Spleen (tissue), 13 donors: ENCODE measurements at places on chromosomes 16 and 17.

GRCh38 chr17:68853036-68853435, 102.2 kb downstream of the ABCA8 start:
- DNase-seq, result no peak

- DNase-seq, result no peak
Observed at GRCh38 chr17:80513892-80514291, 30.7 kb upstream of the RPTOR start.

- peak; percentile 81 for DNase-seq
Observed at GRCh38 chr16:86044241-86044671, 145.3 kb downstream of the IRF8 start.

- DNase-seq, result no peak
Observed at GRCh38 chr16:55154956-55155355, 169.0 kb upstream of the IRX6 start.

DNA sequence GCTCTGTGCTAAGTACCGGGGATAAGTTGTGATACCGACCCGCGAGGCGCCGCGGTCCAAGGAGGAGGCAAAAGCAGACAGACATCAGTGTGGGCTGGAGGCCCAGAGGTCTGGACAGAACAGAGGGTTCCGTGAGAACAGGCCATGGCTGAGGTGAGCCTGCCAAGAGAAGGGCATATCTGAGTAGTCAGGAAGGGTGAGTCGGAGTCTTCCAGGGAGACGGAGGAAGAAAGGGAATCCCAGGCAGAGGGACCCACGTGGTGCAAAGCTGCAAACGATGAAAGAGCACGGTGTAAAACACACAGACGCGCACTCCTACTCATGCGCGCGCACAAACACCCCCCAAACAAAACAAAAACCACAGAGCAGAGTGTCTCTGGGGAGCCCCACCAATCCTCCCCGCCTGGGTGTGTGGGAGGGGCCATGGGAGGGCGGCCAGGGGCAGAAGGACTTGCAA, 18.1 kb downstream of the RHBDL3 start:
- no peak for DNase-seq

GRCh38 chr16:52629296-52629695, 82.4 kb upstream of the TOX3 start:
- no peak for DNase-seq

DNA sequence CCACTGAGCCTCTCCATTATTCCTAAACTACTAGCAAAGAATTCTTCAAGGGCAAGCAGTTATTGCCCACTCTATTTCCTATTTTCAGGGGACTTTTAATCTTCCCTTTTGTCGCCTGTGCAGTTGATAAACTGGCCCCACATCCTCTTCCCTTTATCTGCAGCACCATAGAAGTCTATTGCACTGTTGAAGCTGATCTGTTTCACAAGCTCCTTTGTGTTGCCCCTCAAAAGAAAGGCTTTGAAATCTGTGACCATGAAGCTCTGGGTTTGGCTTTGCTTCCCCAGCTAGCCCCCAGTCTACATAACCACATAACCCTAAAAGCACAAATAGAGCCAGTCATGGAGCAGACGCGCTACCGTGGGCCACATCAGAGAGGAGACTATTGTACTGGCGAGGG, 37.1 kb downstream of the CDRT15 start:
- DNase-seq, result no peak

DNA sequence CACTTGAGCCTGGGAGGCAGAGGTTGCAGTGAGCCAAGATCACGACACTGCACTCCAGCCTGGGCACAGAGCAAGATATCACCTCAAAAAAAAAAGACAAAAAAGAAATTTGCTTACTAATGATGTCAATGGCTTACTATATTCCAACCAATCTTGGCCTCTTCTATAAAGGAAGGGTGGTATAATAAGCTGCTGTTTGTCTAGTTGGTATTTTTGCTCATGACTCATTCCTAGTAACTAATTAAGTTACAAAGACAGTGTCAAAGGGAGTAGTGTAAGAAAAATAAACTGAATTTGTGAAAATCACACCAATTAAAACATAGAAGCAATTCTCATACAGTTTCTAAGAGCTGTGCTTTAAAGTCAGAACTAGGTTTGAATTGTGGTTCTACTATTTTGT, 82.5 kb downstream of the NLK start:
- DNase-seq, result no peak

DNA sequence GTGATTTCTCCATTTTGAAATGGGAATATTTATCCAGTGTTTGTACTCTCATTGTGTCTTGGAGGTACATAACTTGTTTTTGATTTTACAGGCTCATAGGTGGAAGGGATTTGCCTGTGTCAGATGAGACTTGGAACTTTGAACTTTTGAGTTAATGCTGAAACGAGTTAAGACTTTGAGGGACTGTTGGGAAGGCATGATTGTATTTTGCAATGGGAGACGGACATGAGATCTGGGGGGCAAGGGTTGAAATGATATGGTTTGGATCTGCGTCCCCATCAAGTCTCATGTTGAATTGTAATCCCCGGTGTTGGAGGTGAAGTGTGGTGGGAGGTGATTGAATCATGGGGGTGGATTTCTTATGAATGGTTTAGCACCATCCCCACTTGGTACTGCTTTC, 21.8 kb downstream of the PRDM7 start:
- no peak for DNase-seq

DNA sequence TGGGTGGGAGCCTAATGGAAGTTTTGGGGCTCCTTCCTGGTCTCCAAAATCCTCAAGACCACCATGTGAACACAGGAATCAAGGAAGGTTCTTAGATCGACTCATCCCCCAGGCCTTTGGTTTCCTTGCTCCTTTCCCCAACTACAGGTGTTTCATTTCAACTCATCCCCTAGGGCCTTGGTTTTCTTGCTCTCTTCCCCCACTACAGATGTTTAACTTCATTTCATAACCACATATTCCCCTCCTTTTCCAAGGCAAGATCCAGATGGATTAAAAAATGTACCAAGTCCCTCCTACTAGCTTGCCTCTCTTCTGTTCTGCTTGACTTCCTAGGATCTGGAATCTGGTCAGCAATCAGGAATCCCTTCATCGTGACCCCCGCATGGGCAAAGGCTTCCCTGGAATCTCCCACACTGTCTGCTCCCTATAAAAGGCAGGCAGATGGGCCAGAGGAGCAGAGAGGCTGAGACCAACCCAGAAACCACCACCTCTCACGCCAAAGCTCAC, at the start of gene CCL11:
Gene CCL11 (plus strand): TSS at position 457 of the 507 bp plus-strand sequence. CDS start 67 bp downstream, outside the sequence.
- DNase-seq, result no peak

DNA sequence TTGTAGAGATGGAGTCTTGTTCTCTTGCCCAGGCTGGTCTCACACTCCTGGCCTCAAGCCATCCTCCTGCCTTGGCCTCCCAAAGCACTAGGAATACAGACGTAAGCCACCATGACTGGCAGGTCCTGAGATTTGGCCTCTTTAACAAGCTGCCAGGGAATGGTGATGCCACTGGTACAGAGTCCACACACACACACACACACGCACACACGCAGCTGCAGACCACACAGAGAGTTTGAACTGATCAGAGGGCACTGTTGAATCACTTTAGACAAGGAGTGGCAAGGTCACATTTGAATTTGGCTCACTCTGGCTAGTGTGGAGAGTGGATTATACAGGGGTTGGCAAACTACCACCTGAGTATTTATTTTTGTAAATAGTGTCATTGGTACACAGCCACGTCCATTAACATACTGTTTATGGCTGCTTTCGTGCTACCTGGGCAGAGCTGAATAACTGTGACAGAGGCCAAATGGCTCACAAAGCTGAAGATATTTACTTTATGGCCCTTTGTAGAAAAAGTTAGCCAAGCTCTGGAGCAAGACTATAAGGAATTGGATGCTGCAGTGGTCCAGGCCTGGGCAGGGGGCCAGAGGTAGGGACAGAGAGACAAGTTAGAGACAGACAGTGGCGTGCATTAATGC, 9.9 kb downstream of the ITPRIPL2 start:
- DNase-seq, result no peak

- DNase-seq, result peak; percentile 81
Observed at GRCh38 chr17:21252289-21252795, 868 bp downstream of the NATD1 start.

GRCh38 chr17:61468263-61468907, 16.2 kb downstream of the TBX4 start:
- DNase-seq, result peak; percentile 42

DNA sequence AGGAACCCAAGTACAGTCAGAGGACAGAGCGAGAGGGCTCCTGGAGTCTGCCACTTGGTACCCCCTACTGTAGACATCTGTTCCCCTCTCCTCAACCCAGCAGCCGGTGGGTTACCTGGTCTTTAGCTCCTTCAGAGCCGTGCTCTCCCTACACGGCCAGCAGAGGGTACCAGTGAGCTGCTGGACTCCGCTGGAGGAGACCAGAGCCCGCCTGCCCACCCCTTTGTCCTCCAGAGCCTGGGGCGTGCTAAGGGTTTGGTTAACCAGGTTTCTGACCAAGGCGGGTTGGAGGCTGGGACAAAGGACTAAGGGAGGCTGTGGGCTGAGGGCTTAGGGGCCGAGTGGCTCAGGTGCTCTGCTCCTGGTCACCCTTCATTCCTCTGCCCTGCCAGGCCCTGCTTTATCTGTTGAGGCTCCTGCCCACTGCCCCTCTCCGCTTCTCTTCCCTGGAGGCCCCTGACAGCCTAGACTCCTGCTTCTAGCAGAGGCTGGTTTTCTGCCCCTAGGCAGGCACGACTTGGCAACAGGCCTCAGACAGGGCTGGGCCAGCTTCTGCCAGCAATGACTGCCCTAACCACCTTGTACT, 2.7 kb upstream of the HSD11B2 start:
- peak; percentile 89 for DNase-seq

DNA sequence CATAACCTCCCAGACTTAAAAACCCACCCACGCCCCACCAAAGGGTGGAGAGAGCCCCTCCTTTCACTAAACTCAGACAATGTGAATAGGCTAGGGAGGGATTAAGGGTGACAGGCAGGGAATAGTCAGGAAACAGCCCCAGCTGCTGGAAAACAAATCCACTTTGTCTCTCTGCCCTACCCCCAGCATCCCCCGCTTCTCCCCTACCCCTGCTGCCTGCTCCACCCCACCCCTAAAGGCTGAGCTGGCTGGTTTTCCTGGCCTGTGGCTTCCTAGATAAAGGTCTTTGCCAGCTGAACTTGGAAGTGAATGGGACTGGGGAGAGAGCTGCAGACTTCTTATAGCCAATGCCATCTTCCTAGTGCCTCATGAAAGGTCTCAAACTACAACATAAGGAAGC, 15.0 kb downstream of the CAVIN1 start:
- no peak for DNase-seq

- no peak for DNase-seq
Observed at GRCh38 chr16:11605891-11606290, 19.2 kb upstream of the LITAF start.

GRCh38 chr17:58617563-58617962, 74.3 kb downstream of the TEX14 start:
- DNase-seq, result no peak

DNA sequence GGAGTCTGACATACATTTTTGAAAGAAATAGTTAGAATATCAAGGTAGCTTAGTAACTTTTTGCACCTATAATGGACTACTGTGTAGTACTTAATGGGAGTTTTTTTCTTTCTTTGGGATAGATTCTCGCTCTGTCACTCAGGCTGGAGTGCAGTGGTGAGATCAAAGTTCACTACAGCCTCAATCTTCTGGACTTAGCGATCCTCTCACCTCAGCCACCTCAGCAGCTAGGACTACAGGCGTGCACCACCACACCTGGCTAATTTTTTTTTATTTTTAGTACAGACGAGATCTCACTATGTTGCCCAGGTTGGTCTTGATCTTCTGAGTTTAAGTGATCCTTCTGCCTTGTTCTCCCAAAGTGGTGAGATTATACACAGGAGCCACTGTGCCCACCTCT, 9.5 kb downstream of the TAOK1 start:
- DNase-seq, result no peak

DNA sequence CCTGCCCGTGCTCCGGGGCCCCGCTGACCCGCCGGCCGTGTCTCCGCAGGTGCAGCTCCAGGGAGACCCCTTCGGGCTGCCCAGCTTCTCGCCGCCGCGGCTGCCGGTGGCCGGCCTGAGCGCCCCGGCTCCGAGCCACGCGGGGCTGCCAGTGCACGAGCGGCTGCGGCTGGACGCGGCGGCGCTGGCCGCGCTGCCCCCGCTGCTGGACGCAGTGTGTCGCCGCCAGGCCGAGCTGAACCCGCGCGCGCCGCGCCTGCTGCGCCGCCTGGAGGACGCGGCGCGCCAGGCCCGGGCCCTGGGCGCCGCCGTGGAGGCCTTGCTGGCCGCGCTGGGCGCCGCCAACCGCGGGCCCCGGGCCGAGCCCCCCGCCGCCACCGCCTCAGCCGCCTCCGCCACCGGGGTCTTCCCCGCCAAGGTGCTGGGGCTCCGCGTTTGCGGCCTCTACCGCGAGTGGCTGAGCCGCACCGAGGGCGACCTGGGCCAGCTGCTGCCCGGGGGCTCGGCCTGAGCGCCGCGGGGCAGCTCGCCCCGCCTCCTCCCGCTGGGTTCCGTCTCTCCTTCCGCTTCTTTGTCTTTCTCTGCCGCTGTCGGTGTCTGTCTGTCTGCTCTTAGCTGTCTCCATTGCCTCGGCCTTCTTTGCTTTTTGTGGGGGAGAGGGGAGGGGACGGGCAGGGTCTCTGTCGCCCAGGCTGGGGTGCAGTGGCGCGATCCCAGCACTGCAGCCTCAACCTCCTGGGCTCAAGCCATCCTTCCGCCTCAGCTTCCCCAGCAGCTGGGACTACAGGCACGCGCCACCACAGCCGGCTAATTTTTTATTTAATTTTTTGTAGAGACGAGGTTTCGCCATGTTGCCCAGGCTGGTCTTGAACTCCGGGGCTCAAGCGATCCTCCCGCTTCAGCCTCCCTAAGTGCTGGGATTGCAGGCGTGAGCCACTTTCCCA, 5.9 kb downstream of the CTF1 start:
- peak; percentile 95 for DNase-seq

GRCh38 chr16:82031116-82032084, 3.7 kb upstream of the HSD17B2 start:
- no peak for DNase-seq

- DNase-seq, result no peak
Observed at GRCh38 chr17:34357398-34357797, 1.1 kb downstream of the CCL13 start.

DNA sequence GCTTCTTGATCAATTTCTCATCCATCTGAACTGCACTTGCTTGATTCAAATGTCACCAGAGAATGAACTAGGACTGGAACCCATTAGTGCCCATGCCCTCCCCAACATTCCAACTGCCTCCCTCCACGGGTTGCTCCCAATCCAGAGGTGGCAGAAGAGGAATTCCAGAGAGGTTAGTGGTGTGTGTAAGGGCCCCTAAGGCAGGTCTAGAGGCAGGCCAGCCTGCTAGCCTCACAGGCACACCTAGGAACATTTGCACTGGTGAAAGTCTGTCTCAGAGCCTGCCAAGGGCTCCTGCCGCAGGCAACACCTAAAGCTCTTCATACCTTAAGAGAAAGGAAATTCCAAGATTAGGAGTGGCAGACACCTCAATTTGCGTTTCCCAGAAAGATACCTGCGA, 21.2 kb upstream of the CMTM4 start:
- DNase-seq, result no peak

DNA sequence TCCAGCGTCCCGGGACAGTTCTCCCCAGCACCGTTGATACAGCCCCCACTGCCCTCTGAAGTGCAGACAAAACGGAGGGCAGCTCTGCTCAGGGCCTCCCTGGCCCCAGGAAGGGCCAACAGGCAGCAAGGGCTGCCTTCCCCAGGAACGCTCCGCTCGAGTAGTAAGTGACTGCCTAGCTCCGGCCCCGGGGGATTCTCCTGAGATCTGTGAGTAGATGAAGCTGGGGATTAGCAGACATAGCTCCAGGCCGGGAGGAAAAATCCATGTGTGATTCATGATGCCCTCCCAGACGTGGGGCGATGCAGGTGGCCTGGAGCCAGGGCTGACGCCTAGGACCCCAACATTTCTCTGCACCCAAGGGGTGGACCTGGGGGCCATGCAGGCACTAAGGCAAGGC, 85.3 kb downstream of the ENGASE start:
- no peak for DNase-seq

GRCh38 chr17:56149266-56150036, 3.8 kb upstream of the ANKFN1 start:
- no peak for DNase-seq
